ENCODE measurements at places on chromosomes 16 and 17.
A peak's percentile ranks its signal among the peaks of the same experiment; 100 is the strongest.

GRCh38 chr16:85521552-85522307 lies 91.4 kb upstream of the GSE1 start:
- DNase-seq: no peak

DNA sequence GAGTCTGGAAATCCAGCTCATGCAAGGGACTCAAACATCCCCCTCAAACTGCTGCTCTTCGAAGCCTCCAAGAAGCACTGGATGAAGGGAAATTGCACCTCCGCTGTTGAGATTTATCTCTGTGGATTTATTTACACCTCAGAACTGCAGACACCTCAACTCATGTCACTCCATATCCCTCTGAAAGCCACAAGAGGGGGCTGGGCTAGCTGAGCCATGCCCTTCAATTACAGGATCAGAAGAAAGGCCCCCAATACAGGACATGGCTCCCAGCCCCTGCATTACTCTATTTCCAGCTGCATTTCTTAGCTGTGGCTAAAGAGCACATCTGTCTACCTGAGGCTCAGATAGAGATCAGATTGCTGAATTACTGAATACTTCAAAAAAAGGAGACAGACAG lies 103.1 kb upstream of the DYNLRB2 start:
- peak; percentile 9 for DNase-seq

DNA sequence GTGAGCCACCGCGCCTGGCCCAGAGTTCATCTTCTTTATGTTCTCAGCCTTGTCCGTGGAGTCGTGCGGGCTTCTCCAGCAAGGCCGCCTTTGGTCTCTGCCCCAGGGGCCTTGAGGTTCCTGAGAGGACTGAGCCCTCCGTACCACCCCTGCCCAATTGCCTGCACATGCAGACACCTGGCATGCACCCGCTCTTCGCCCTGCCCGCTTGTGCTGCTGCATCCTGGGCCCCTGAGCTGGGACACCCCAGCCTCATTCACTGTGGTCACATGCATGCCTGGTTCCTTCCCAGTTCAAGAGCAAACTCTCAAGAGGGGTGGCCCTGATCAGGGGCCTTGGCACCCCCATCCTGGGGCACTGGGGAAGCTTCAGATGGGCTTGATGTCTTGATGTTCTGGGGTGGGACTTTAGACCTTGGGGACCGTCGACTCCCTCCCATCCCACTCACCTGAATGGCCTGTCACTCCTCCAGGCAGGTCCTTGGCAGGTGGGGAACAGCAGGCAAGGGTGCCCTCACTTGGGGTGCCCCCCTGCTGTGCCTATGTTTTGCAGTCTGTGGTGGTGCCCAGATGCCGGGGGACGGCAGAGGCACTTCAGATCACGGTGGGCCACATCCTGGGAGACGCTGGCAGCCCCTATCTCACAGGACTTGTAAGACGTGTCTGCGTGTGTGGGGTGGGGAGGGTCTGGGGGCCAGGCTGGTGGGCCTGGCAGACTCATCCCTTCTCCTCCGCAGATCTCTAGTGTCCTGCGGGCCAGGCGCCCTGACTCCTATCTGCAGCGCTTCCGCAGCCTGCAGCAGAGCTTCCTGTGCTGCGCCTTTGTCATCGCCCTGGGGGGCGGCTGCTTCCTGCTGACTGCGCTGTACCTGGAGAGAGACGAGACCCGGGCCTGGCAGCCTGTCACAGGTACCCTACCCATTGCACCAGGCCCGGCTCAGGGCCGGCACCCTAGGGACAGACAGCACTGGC lies 12.7 kb upstream of the SPNS2 start:
- DNase-seq: no peak

- DNase-seq: peak; percentile 65
Measured at GRCh38 chr17:33451221-33451620, 158.1 kb upstream of the ASIC2 start.

- no peak for DNase-seq
Measured at GRCh38 chr16:68889508-68890150, 46.3 kb downstream of the TANGO6 start.
